Foreskin fibroblast (primary cell): ENCODE measurements at places on chromosomes 1 and 21.

GRCh38 chr1:113255720-113256347, 134.5 kb upstream of the MAGI3 start:
- no peak for DNase-seq

- DNase-seq: peak; percentile 85
Measured at GRCh38 chr1:5975133-5975880, 16.9 kb downstream of the NPHP4 start.

GRCh38 chr1:88289401-88290102, 394.5 kb upstream of the PKN2 start:
- no peak for DNase-seq

- no peak for DNase-seq
Measured at GRCh38 chr1:107920561-107920960, 44.4 kb downstream of the VAV3 start.

DNA sequence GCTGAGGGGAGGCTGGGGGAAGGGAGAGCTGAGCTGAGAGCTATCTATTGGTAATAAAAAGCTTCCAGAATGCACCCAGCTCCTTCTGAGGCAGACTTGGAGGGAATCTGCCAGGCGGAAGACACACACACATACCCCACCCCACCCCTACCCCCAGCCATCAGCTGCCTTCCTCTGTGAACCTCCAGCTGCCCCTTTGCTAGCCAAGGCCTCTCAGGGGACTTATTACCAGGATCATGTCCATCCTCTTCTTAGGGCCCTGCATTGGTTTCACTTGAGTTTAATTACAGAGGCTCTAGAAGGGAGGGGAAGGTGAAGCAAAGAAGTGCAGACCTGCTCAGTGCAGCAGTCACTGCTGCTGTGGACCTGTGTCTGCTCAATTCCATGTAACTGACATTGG, 156.4 kb downstream of the OMA1 start:
- no peak for DNase-seq

DNA sequence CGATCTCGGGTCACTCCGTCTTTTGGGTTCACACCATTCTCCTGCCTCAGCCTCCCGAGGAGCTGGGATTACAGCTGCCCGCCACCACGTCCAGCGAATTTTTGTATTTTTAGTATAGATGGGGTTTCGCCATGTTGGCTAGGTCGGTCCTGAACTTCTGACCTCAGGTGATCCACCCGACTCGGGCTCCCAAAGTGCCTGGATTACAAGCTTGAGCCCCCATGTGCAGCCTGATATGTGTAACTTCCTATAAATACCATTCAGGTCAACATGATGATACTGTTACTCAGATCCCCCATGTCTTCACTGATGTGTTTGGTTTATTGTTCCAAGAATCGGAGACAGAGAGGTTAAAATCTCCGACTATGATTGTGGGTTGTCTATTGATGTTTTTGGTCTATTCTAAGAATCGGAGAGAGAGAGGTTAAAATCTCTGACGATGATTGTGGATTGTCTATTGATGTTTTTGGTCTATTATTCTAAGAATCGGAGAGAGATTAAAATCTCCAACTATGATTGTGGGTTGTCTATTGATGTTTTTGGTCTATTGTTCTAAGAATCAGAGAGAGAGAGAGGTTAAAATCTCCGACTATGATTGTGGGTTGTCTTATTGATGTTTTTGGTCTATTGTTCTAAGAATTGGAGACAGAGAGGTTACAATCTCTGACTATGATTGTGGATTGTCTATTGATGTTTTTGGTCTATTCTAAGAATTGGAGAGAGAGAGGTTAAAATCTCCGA, 17.0 kb downstream of the C1orf159 start:
- no peak for DNase-seq

GRCh38 chr1:229098903-229099578, 171.9 kb upstream of the RAB4A start:
- DNase-seq: no peak

DNA sequence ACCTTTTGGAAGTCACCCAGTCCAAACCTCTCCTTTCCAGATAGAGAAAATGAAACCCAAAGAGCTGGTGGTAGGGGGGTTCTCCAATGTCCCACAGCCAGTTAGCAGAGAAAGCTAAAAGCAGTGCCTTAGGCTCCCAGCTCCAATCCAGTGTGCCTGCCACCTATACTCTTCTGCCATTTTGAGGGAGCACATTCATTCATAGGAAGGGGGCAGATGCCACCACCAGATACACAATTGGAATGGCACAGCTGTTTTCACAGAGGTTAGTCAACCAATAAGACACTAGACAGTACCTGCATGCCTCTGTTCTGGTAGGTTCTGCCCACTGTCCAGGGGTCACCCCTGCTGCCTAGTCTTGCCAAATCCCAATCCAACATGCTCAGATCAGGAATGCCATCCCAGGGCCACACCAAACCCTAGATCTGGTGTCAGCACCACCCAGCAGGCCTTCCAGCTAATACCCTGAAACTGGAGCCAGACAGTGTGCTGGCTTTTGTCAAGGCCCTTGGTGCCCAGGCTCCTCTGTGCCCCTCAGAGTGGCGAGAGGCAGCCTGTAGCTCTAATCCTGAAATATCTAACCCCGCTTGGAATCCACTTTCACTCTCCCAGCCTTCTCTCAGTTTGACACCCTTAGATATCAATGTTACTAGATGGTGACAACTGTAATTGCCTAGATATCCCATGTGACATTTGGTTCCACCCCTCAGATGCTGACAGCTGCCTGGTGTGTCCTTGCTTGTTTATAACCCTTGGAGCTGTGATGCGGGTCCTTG, 178.6 kb downstream of the TGFBR3 start:
- no peak for DNase-seq

DNA sequence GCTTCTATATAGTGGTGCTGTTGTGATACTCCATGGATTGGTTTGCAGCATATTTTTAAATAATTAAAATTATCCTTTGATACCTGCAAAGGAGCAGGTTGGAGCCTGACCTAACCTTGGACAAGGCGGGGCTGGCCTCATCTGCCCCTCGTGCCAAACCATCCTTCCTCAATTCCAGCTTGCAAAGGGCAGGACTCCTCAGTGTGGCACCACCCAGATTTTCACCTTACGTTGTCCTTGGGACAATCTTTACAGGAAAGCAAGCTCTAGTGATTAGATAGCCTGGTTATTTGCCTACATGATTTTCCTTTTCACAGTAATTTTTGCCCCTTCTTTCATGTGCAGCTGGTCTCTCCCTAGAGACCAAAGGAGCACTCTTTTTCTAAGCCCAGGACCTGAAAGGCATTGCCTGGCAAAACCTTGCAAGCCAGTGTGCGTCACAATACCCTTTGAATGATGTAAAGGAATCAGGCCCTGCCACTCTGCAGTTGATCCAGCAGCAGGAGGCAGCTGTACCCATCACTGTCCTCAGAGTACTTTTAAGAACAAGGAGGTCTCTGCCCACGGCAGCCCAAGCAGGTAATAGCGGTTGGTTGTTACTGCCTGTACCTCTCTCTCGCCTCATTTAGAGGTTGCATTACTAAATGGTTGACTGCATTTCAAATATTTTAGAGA, 99.4 kb downstream of the ADSS2 start:
- DNase-seq: peak; percentile 16

- no peak for DNase-seq
Measured at GRCh38 chr1:234062166-234062565, 157.7 kb downstream of the SLC35F3 start.

DNA sequence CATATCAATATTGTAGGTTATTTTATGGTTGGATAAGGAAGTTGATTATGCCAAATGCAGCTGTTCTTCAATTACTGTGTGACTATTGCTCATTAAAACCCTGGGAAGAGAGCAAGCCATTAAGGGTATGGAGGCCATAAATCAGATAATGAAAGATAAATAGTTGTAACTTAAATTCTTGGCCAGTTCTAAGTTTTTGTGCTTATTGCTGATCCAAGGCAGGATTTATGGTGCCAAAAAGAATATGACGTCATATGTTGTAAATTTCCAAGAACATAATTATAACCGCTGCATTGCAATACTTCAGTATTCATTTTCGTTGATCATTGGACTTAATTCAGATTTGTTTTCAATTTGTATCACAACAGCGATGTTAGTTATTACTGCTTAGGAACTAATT, 211.6 kb downstream of the LRRC40 start:
- no peak for DNase-seq

DNA sequence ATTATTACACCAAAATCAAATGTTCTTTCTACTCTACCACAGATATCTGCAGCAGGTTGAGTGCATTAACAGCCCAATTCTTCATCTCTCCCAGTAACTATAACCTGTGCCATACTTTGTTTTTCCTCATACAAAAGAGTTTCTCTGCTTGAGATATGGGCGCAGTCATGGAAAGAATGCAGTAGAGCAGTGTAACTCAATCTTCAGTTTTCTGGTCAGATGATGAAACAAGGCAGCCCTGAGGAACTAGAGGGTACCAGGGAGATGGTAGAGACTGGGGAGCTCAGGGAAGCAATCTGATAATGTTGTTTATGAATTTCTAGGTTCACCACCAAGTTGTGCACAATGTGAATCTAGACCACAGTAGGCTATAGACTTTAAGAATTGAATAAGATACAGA, 39.6 kb downstream of the ASPM start:
- no peak for DNase-seq

DNA sequence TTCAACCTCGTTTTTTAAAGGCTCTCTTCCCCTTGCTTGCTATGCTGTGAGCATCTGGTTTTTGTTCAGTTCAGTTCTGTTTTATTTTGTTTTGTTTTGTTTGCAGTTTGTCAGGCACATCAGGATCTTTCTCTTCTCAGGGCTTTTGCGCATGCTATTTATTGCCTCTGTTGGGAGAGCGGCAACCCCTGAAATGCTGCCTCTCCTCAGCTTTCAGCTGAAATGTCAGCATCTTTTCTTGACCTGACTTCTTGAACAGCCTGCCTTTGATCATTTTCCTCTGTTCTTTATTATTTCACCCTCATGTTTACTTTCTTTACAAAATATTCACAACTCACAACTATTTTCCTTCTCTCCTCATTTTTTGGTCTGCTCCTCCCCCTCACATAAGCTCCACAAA, 50.4 kb upstream of the RC3H1 start:
- DNase-seq: no peak

- DNase-seq: no peak
Measured at GRCh38 chr1:65211331-65211730, 63.3 kb downstream of the AK4 start.

GRCh38 chr1:211145944-211146343, 12.0 kb upstream of the KCNH1 start:
- DNase-seq: no peak

GRCh38 chr1:21255284-21255942, 34.9 kb downstream of the ECE1 start:
- peak; percentile 74 for DNase-seq

DNA sequence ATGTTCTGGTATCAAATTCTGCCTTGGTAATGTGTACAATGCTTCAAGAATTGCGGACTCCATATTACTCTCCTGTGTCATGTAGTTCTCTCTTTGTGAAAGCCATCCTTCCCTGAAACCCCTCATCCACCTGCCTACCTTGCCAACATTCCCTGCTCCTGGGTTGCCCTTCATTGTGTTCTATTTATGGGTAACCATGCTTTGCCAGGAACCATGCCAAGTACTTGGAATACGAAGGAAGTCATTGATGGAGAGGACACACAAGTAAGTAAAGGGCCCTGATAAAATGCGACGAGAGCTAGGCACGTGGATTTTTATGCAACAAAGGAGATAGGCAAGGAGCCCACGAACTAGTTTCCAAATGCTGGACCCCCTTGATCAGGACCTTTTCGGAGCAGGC, 300.8 kb downstream of the DISC1 start:
- no peak for DNase-seq

GRCh38 chr21:42424914-42425541, 21.3 kb downstream of the UBASH3A start:
- no peak for DNase-seq

DNA sequence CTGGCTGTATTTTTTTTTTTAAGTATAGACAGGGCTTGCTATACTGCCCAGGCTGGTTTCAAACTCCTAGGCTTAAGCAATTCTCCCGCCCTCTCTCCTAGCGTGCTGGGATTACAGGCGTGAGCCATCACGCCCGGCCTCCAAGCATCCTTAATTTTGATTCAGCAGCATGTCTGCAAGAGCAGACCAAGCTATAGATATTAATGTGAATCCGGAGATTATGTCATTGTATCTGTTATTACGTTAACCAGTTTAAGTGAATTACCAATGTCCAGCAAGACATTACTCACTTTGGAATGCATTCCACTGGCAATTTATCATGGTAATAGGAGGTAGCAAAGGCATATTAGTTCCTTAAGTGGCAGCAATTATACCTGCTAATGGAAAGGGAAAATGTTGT, 179.7 kb downstream of the CHRM3 start:
- DNase-seq: no peak

GRCh38 chr1:216807696-216808095, 84.5 kb upstream of the ESRRG start:
- DNase-seq: no peak

DNA sequence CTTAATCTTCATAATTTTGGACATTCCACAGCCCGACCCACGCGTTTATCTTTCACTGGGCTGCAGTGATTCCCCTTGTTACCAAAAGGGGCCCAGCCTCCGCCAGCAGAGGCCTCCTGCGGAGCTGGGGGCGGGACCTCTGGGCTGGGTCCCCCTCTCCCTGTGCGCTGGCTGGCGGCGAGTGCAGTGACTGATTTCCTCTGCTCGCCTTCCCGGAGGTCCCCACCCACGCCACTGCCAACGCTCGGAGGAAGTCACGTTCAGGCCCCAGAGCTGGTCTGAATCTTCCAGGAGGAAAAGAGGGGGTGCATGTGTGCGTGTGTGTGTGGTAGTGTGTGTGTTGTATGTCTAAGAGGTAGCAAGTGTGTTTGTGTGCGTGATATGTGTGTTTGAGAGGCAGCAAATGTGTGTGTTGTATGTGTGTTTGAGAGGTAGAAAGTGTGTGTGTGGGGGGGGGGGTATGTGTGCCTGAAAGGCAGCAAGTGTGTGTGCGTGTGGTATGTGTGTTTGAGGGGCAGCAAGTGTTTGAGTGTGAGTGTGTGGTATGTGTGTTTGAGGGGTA, 35.0 kb upstream of the JAK1 start:
- peak; percentile 42 for DNase-seq

DNA sequence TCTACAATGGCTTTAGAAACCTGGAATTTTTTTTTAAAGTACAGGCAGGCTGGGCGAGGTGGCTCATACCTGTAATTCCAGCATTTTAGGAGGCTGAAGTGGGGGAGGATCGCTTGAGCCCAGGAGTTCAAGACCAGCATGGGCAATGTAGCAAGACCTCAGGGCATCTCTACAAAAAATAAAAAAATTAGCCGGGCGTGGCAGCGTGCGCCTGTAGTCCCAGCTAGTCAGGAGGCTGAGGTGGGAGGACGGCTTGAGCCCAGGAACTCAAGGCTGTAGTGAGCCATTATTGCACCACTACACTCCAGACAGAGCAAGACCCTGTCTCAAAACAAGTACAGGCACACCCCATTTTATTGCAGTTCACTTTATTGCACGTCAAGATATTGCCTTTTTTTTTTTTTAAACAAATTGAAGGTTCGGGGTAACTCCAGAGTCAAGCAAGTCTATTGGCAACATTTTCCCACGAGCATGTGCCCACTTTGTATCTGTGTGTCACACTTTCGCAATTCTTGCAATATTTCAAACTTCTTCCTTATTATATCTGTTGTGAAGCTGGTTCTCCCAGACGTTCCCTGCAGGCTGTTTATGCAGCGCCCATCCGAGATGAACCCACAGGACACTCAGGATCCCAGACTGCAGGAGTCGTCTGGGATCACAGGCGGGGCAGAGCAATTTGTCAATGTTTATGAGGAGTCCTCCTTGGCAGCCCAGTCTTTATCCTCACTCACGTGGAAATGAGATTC, 4.7 kb downstream of the HES2 start:
- no peak for DNase-seq
